ENCODE measurements at places on chromosomes 16 and 17.

- no peak for DNase-seq
Observed at GRCh38 chr16:75241955-75242354, 9.5 kb downstream of the BCAR1 start.

GRCh38 chr17:72135546-72136325 lies 14.9 kb downstream of the SOX9 start:
- DNase-seq: no peak

DNA sequence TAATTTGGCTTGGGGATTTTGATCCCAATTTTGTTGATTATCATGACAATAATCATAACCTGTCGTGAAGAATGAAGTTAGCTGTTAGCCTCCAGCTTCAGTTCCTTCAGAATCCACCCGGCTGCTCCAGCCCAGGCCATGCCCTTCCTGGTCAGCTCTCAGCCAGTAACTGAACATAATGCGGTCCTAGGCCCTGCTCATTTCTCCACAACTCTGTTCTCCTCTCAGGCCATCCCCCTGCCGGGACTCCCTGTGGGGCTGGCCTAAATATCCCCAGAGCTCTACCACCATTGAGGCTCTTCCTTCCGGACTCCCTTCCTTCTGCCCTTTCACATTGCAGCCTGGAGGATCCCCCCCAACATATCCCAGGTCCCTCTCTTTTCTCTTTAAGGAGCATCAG lies 833.4 kb upstream of the GOT2 start:
- no peak for DNase-seq

- DNase-seq: no peak
Observed at GRCh38 chr17:42459801-42460281, 1.2 kb downstream of the ATP6V0A1 start.

All from WTC11 (cell line).